ENCODE measurements at places on chromosomes 7 and 10. TPM values are rescaled to one million over a fixed set of nuclear protein-coding genes. Genes with fewer than 3 reads are reported as not detected.

The SPOCK2 gene
- total RNA-seq: 135 TPM

The ZNF398 gene
- total RNA-seq: 8.7 TPM

GRCh38 chr7:5636914-5637313, 144.5 kb downstream of the RNF216 start:
- DNase-seq: no peak

The GBX1 gene
- total RNA-seq: not detected

DNA sequence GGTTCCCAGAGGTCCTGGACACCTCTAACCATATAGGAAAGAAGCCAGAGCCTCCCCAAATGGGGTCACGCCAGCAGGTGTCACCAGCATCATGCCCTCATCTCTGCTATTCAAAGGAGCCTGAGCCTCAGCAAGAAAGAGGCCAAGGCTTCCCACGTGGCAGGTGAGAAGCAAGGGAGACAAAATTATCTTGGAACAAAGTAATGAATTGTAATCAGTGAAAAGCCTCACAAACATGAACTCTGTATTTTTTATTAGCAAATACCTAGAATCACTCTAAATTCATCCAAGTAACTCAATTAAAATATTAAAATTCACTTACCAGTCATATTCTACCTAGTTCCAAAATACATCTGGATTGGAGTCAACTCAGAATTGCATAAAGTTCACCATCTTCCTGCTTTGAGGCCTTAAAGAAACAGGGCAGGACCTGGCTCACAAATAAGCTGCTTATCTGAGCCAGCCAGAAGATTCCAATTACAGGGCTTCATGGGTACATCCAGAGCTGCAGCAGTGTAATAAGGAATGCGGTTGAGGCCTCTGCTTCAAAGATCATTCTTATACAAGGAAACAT, 68.7 kb downstream of the SGMS1 start:
- DNase-seq: no peak

The CPN1 gene
- total RNA-seq: not detected

The PON1 gene
- not detected for total RNA-seq

GRCh38 chr10:58967551-58968388, 208.7 kb upstream of the PHYHIPL start:
- no peak for DNase-seq

DNA sequence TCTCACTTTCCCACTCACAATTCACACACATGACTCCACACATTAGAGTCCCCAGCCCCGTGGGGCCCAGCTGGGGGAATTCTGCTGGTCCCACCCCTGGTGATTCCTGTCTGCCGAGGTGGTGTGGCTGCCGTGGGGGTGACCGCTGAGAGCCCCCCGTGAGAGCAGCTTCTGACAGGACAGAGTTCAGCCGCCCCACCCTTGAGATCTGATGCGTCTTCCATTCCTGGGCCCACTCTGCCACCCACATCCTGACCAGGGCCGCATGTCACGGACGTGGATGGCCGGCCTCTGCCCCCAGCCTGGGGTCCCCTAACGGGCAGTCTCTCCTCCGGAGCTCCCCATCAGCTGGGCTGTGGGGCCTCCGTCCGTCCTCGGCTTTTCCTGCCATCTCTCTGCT, 240.1 kb upstream of the PITRM1 start:
- DNase-seq: no peak

- DNase-seq: peak; percentile 42
These were observed 120.6 kb downstream of the PRPF18 start for GRCh38 chr10:13707156-13707881.

The THSD7A gene
- not detected for total RNA-seq

The CACNB2 gene
- not detected for total RNA-seq

DNA sequence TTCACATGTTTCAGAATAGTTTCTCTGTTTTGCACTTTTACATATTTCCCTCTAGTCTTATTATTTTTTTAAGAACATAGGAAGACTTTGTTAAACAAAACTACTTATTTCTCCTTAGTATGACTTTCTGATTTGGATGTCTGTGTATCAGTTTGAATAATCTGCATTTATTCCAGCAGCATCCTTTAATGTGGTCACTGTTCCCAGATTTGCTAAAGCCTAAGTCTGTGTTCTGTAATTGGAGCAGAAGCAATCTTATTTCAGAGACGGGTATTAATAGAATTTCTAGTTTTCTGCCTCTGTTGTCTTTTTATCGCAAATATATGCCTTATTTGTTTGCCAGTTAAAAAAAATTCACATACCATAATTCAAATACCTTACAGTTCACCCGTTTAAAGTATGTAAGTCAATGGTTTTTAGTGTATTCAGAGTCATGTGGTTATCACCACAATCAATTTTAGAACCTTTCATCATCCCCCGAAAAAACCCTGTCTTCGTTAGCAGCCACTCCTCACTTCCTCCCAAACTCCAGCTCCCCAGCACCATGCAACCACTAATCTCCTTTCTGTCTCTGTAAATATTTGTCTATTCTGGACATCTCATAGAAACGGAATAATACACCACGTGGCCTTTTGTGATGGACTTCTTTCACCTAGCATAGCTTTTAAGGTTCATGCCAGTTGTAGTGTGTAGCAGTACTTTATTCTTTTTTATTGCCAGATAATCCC, 58.7 kb downstream of the INPP5F start:
- DNase-seq: no peak

- DNase-seq: no peak
These were observed 1065.6 kb downstream of the KCNMA1 start for GRCh38 chr10:76572021-76572420.

The PSD gene
- 9.3 TPM for total RNA-seq

DNA sequence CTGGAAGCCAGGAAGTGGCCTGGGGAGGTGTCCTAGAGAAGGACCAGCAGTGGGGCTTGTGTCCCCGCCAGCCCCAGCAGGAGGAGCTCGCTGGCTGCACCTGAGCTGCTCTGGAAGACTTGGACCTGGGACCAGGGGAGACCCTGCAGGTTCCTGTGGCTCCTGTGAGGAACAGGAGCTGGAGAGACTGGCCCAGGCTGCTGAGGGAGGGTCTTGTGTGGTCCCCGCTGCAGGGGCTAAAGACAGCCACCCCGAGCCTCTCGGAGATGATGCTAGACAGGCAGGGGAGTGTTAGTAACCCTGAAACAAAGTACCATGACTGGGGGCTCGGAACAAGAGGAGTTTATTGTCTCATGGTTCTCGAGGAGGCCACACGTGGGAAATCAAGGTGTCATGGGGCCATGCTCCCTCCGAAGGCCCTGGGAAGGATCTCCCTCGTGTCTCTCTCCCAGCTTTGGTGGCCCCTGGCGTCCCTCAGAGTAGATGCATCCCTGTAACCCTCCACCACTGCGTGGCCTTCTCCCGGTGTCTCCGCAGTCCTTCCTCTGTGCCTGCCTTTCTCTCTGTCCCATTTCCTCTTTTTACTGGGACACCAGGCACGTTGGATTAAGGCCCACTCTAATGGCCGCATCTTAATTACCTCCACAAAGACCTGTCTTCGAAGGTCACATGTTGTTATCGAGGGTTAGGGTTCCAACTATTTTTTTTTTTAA, 348.4 kb downstream of the GLRX3 start:
- no peak for DNase-seq

DNA sequence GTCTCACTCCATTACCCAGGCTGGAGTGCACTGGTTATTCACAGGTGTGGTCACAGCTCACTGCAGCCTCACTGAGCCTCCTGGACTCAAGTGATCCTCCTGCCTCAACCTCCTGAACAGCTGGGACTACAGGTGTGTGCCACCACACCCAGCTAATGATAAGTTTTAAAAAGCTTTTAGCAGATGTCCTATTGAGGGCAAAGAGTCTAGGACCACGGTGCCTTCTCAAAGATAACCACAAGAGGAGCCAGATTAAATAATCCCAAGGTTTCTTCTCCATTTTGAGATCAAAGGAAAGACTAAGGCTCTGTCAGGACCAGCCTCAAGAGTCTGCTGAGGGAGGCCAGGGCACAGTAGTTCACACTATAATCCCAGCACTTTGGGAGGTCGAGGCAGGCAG, 4.7 kb downstream of the ATP5MF start:
- no peak for DNase-seq

- DNase-seq: no peak
These were observed 2.0 kb downstream of the MRPL43 start for GRCh38 chr10:100985336-100985735.

DNA sequence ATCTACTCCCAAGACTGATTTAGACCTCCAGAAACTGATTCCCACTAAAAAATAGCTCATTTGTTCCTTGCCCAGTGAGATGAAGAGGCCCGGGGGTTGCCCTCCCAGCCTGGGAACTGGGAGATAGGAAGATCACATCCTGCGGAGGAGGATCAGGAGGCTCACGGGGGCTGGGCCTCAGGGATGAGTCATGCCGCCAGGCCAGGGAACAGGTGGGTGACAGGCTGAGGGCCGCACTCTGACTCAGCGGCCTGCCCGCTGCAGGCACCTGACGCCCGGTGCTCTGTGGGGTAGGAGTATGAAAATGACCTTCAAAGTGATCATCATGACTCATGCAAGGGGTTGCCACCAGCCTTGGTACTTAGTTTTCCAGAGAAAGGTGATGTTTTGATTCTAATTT, 104.5 kb upstream of the ZPBP start:
- DNase-seq: peak; percentile 89

GRCh38 chr10:88895250-88895649, 15.2 kb downstream of the STAMBPL1 start:
- DNase-seq: no peak

The PRR15 gene
- total RNA-seq: not detected

The PTN gene
- not detected for total RNA-seq

The ABCB4 gene
- total RNA-seq: 0.14 TPM

GRCh38 chr10:55191236-55191860, 390.3 kb upstream of the PCDH15 start:
- no peak for DNase-seq

- no peak for DNase-seq
These were observed 54.0 kb downstream of the GLCCI1 start for GRCh38 chr7:8022628-8023027.

GRCh38 chr7:105188201-105188600, 174.2 kb downstream of the KMT2E start:
- no peak for DNase-seq

GRCh38 chr10:61981460-61981859, 80.0 kb downstream of the ARID5B start:
- DNase-seq: no peak

DNA sequence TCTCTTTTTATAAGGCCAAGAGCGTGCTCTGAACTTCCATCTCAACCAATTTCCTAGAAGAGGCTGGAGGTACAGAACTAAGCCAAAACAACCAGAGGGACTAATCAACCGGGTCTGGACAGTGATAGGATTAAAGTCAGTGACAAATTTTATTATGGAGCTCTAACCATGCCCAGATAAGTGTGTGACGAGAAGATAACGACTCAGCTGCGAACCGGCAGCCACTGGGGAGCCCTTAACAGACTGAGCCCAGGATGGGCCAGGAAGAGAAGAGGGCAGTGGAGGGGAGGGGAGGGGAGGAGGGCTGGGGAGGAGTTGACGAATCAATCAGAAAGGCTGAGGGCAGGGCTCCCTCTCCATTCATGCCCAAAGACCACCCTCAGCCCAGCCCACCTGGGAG, 119.9 kb downstream of the PLXNA4 start:
- DNase-seq: no peak

The NKX2-3 gene
- total RNA-seq: not detected

The SDK1 gene
- total RNA-seq: 0.78 TPM

- peak; percentile 91 for DNase-seq
These were observed 127.4 kb downstream of the UBE2H start for GRCh38 chr7:129825209-129825970.

The LRRD1 gene
- total RNA-seq: not detected

- no peak for DNase-seq
These were observed 18.9 kb upstream of the NRBF2 start for GRCh38 chr10:63114031-63114814.

GRCh38 chr7:132680590-132680989, 104.3 kb upstream of the PLXNA4 start:
- DNase-seq: peak; percentile 21

The CELF2 gene
- 132 TPM for total RNA-seq

GRCh38 chr10:49141541-49142332, 7.9 kb upstream of the FAM170B start:
- DNase-seq: no peak

GRCh38 chr7:112162142-112162766, 43.9 kb downstream of the DOCK4 start:
- no peak for DNase-seq

The MYPN gene
- total RNA-seq: not detected

All from activated CD8-positive, alpha-beta T cell treated with anti-CD3 and anti-CD28 coated beads for 36 hours (primary cell).